ENCODE measurements at places on chromosomes 11 and 22.
A peak's percentile ranks its signal among the peaks of the same experiment; 100 is the strongest.

DNA sequence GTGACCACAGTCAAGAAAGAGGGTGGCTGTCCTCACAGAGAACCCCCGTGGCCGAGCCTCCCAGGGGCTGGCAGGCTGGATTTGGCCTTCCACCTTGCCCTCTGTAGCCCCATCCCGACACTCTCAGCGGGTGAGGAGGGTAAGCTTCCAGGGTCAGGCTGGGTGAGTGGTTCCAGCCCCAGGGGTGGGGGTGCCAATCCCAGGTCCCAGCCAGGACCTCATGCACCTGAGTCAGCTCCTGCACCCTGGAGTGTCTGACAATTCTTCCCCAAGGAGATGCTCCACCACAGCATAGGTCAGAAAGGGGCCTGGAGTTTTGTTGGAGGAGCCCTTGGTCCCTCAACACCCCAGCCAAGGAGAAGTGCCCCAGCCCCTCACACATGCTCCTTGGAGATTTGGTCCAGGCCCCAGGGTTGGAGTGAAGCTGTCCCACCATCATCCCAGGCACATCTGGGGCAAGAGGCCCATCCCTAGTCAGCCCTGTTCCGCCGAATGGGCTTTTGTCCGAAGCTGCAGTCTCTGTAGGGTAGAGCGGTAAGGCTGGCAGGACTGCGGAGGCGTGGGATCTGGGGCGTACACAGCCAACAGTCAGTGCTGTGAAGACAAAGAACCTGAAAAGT, 8.4 kb downstream of the LINC01488 start:
- no peak for DNase-seq

GRCh38 chr11:101003468-101003867, 126.1 kb downstream of the PGR start:
- no peak for DNase-seq

GRCh38 chr11:36247493-36247892, 41.7 kb downstream of the COMMD9 start:
- DNase-seq: no peak

GRCh38 chr22:37428649-37429586, 1.6 kb upstream of the ELFN2 start:
- peak; percentile 66 for DNase-seq

DNA sequence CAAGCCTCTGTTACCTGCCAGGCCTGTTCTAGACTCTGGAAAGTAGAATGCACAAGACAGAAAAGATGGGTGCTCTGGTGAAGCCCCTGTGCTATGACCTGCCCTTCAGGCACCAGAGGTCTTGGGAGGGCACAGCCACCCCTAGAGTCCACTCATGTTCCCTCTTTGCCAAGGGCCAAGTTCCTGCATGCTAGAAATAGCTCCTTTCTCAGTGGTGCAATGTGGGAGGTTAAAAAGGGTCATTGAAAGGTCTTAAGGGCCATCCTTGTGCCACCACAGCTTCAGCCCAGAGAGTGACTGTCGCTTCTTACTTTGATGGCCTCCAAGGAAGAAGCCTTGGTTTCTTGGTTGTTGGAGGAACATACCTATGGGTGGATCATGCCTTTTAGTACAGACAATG, 84.6 kb upstream of the PARVA start:
- no peak for DNase-seq

GRCh38 chr11:1138097-1138496, 19.7 kb upstream of the MUC5AC start:
- DNase-seq: no peak

- DNase-seq: no peak
Observed at GRCh38 chr11:48047616-48048015, 67.3 kb downstream of the PTPRJ start.

DNA sequence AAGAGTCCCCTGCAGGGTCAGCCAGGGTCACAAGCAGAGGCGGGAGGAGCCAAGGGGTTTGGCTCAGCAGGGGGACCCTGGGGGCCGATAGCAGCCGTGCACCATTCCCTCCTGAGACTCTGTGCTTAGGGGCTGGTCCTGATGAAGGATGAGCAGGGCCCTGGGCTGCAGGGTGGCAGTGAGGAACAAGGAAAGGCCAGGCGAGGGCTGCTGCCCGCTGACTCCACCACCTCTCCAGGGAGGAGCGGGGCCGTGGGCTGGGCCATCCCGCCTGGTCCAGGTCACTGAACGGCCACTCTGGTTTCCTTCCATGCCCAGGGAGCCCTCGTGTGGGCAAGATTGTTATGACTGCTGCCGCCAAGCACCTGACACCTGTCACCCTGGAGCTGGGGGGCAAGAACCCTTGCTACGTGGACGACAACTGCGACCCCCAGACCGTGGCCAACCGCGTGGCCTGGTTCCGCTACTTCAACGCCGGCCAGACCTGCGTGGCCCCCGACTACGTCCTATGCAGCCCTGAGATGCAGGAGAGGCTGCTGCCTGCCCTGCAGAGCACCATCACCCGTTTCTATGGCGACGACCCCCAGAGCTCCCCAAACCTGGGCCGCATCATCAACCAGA, 9.2 kb upstream of the NDUFS8 start:
- DNase-seq: no peak

DNA sequence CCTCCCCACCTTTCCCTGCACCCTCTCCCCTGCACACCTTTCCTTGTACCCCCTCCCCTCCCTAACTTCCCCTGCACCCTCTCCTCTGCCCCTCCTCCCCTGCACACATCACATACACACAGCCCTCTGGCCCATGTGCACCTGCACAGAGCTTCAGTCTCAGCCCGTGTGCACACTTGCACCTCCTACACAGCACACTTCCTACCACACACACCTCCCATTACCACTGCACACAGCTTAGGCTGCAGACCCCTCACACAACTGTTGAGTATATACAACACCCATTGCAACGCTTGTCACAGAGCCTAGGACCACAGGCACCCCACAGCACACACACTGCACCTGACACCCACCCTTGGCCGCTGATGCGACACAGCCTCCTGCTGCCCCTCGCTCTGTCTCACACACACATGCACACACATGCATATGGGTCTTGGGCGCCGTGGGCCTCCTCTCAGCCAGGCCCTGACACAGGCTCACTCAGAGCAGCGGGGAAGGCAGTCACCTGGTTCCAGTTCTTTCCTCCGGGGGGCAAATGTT, 411 bp downstream of the SIGIRR start:
- no peak for DNase-seq

DNA sequence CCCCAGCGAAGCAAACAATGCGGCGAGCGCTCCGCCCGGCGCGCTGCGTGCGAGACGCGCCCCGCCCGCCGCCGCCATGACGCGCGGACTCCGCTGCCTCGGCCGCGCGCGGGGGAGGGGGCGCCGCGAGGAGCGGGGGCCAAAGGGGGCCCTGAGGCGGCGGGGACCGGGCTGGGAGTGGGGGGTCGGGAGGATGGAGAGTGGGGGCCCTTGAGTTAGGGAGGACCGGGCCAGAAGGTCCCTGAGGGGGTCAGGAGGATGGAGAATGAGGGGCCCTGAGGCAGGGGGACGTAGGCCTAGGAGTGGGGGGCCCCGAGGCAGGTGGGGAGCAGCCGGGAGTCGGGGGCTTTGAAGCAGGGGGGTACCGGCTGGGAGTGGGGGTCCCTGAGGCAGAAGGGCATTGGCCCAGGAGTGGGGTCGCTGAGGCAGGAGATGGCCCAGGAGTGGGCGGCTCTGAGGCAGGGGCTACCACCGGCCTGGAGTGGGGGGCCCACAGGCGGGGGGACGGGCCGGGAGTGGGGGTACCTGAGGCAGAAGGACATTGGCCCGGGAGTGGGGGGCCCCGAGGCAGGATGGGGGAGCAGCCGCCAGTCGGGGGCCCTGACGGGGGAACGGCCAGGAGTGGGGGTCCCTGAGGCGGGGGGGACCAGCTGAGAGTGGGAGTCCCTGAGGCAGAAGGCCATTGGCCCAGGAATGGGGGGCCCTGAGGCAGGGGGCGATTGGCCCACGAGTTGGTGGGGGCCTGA, at the start of gene BRD1:
Gene BRD1 (minus strand): TSS at position 21 of the 746 bp plus-strand sequence. CDS start 3,556 bp downstream, outside the sequence.
- DNase-seq: peak; percentile 70

- DNase-seq: no peak
Observed at GRCh38 chr11:109745996-109746625, 324.1 kb downstream of the C11orf87 start.

GRCh38 chr11:64089915-64090805, 54.4 kb downstream of the FLRT1 start:
- no peak for DNase-seq

GRCh38 chr11:86244063-86244521, 461 bp upstream of the EED start:
- DNase-seq: peak; percentile 88

- DNase-seq: no peak
Observed at GRCh38 chr22:19035474-19036228, 86.6 kb downstream of the DGCR2 start.

DNA sequence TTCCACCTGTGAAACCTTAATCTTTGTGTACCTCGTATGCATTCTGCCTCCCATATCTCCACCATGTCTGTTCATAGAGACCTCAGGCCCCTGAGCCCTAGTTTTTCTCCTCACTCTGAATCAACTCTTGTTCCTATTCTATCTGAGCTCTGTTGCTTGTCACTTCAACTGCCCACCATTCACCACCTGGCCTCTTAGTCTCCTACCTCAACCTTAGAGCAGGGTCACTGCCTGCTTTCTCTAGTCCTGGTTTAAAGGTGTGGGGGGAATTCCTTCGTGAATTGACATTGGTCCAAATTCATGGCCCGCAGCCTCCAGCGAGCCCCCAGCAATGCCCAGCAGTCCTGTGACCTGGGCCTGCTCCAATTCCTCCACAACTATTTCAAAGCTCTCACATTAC, 39.4 kb upstream of the TUB start:
- no peak for DNase-seq

DNA sequence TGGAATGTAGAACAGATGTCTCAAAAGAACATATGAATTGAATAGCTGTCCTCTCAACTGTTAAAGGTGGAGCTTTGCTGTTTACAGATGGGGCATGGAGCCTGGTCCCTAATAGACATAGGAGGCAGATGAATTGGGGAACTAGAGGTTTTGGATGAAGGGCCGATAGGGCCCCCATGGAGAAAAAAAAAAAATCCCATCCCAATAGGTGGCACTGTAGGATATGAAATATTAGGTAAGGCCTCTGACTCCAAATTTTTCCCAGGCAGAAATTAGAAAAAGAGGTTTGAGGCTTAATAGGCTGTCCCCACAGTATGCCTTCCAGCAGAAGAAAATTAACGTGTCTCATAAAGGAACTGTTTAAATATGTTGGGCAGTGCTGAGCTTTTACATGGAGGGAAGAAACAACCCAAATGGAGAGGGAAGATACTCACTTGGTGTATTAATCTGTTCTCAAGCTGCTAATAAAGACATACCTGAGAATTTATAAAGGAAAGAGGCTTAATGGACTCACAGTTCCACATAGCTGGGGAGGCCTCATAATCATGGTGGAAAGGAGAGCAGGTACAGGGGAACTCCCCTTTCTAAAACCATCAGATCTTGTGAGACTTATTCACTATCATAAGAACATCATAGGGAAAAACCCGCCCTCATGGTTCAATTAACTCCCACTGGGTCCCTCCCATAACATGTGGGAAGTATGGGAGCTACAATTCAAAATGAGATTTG, 30.1 kb upstream of the TMEM45B start:
- no peak for DNase-seq

GRCh38 chr22:38350444-38351359, 33.5 kb upstream of the CSNK1E start:
- no peak for DNase-seq

GRCh38 chr11:73538381-73538872, 59.5 kb downstream of the FAM168A start:
- DNase-seq: no peak

GRCh38 chr11:69274531-69275016, 19.4 kb upstream of the MYEOV start:
- DNase-seq: no peak

- no peak for DNase-seq
Observed at GRCh38 chr22:28593299-28593698, 86.3 kb downstream of the TTC28 start.

GRCh38 chr11:41431784-41432183, 27.7 kb downstream of the LRRC4C start:
- DNase-seq: no peak

- peak; percentile 34 for DNase-seq
Observed at GRCh38 chr22:36546092-36546804, 17.3 kb upstream of the EIF3D start.

DNA sequence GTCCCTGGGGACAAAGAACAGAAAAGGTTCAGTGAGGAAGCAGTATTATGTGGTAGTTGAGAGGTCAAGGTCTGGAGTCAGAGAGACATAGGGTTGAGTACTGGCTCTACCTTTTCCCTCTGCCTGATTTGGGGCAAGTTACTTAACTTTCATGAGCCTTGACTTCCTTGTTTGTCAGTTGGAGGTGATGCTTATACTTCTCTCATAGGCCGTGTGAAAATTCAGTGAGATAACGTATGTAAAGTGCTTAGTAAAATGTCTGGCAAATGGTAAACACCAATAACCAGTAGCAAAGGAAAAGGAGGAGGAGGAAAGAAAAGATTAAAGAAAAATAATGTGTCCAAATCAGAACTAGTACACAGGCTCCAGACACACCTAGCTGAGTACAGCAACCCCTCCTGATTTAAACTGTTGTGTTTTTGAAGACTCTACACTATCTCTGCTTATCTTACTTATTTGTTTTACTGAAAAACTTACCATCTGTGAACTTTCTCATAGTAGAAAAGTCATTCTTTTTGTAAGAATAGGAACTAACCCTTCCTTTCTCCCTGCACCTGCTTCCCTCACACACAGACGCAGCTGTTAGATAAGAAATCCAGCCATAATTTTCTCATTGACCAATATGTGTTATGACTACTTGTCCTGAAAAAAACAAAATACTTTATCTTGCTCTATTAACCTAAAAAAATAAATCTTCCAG, 126.9 kb downstream of the CD44 start:
- DNase-seq: no peak

GRCh38 chr11:32318071-32319055, 117.0 kb downstream of the WT1 start:
- no peak for DNase-seq

- no peak for DNase-seq
Observed at GRCh38 chr11:66717925-66718319, 11.1 kb downstream of the SPTBN2 start.

All from stimulated activated CD4-positive, alpha-beta T cell treated with anti-CD3 and anti-CD28 coated beads, Interleukin-4, amount 100 ng/mL, for 1 hour (primary cell).